ENCODE measurements at places on chromosomes 13 and 19.

DNA sequence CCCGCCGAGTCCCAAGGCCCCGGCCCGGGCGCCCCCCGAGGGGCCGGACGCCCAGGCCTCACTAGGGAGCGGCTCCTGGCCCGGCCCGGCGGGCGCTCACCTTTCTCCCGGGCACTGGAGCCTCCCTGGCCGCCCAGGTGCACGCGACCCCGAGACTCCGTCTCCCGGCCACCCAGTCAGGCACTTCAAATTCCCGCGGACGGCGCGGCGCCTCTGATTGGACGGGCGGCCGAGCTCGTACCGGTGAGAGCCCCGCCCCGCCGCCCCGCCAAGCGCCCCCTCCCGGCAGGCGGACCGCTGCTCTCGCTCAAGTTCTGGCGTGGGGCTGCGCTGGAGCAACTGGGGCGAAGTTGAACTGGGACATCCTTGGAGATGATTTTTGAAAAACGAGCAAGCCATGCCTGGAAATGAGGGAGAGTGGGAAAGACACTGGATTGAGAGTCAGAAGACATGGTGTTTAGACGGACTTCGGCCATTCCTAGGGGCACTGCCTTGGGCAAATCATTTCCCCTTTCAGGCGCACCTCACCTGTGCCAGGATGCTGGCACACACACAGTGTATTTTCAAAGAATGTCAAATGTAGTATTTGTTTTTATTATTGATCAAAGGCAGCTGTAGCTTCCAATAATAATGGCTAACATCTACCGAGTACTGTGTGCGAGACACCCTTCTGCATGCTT lies 485.3 kb downstream of the UQCRFS1 start:
- no peak for DNase-seq

DNA sequence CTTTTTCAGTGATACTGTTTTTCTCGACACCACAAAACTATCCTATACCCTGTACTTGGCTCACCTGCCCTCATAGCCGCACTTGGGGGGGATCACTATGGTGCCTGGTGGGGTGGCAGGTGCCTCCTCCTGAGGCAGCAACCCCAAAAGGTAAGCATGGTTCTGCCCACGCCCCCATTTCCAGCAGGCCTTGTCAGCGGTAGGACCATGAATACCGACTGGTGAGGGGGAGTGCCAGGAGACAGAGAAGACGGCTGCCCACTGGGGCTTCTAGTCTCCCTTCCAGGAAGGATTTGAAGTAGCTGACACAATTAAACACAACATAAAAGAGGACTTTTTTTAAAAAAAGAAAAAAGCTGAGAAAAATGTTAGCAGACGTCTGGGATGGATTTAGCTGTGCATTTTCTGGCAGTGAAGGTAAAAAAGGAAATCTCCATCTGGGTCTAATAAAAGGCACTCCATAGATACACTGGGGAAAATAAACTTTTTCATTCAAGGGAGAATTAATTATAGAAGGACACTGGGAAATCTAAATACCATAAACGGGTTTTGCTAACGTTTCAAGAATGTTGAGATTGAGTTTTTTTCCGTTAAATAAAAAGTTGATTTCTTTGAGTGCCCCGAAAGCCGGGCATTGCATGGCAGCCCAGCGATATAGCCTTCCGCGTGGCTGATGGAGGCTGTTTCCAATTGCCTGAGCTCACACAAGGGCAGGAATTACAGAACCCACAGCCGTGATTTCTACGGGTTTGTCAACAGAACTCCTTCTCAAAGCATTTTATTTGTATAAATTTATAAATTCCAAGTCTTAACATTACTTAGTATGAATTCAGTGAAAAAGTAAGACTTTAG lies 45.1 kb downstream of the ATP11A start:
- no peak for DNase-seq

- no peak for DNase-seq
Measured at GRCh38 chr13:112831196-112831595, 137.8 kb upstream of the MCF2L start.

DNA sequence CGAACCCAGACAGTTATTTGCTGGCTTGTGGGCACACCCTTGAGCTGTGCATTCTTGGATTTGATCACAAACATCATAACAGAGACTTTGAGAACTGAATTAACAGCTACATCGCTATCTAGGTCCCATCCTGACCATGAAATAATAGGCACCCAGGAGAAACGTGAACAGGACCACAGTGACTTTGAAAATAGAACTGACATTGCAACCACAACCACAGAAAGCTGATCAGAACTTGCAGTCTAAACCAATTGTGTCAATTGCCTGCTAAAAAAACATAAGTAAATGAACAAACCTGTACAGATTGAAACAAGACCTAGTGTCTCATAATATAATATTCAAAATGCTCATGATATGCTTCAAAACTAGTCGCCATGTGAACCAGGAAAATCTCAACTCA lies 18.3 kb upstream of the KATNAL1 start:
- no peak for DNase-seq

DNA sequence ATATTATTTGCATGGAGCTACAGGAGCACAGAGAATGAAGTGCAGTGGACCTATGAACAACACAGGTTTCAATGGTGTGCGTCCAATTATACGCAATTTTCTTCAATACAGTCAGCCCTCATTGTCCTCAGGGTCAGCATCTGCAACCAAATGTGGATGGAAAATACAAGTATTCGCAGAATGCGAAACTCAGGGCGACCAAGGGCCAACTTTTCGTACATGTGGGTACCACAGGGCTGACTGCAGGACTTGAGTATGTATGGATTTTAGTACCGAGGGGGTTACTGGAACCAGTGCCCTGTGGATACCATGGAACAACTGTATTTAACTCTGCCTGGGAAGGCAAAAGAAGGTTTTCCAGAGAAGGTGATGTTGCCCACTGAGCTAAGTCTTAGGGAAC lies 10.2 kb downstream of the LCP1 start:
- no peak for DNase-seq

DNA sequence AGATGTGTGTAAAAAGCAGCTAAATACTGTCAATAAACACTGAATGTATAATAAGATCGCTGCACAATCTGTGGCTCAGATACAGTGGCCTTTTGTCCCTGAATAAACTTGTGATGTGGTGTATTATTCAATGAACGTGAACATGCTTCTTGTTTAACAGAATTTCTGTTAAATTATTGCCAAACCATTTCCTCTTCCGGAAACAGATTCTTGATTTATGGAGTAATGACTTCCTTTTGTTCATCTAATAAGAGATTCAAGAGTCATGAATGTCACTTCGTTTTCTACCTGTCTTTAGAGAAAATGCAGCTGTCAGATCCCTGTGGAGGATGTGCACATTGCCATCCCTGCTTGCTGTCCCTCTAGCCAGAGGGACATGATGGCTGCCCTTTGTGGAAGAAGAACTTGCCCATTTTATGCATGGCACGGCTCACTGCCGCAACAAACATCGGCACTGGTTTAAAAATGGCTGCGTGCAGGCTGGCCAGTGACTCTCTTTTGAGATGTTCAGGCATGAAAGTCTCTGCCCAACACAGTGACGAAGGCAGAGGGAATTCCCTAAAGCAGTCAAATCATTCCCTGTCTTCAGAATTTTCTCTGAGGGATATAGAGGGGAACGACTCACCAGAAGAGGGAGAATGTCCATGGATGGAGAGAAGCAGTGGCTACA lies 3.1 kb upstream of the TNFSF13B start:
- DNase-seq: no peak

DNA sequence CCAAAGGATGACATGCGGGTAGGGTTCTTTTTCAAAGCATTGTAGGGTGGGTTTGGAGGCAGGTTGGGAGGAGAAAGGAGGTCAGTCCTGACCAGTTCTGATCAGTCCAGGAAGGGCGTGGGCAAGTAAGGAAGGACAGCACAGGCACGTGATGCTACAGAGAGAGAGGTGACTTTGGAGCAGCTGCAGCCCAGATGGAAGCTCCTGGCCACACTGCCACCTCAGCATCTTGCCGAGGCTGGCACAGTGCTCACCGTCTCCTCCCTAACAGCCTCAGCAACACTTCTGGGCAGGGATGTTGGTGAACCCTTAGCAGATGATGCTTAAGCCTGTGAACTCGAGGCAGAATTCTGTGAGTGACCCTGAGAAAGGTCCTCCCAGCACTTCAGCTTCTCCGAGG lies 155.1 kb downstream of the DCLK1 start:
- no peak for DNase-seq

DNA sequence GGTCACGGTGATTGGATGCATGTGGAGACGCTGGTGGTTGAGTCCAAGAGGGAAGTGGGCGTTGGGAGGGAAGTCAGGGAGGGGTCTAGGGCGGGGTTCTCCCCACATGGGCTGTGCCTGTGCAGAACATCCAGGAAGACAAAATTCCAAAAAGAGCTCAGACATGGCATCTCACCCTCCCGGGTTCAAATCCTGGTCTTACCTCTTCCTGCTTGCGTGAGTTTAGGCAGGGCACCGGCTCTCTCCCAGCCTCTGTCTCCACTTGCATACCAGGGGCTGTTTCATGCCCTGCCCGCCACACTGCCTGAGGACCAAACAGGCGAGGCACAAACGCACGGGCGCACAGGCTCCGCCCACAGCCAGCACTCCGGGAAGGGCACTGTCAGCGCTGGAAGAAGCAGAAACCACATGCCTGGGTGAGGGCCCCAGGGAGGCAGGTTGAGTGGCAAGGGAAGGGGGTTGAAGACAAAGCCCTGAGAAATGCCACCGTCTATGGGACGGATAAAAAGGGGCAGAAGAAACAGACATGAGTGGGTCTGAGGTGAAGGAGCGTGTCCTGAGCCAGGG lies 123.6 kb upstream of the SOX1 start:
- no peak for DNase-seq

DNA sequence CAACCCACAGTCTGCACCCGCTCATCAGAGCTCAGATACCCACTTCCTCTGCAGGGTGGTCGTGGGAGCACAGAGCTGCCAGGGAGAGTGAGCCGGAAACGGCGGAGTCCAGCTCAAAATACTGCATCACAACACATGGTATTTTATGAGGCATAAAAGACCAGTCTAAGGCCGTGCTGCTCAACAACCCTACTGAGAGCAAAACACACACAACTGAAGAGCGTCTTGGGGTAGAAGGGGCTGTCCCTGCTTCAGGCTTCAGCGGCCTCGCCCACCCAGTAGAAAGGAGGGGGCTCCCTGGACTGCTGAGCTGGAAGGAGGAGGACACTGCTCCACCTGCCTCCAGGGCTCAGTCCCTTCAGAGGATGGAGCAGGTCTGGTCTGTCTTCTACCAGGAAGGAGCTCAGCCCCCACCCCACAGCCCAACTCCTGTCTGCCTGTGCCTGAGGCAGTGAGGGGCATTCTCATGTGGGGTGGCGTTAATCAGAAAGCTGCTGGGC lies 36.9 kb downstream of the NAXD start:
- DNase-seq: no peak

DNA sequence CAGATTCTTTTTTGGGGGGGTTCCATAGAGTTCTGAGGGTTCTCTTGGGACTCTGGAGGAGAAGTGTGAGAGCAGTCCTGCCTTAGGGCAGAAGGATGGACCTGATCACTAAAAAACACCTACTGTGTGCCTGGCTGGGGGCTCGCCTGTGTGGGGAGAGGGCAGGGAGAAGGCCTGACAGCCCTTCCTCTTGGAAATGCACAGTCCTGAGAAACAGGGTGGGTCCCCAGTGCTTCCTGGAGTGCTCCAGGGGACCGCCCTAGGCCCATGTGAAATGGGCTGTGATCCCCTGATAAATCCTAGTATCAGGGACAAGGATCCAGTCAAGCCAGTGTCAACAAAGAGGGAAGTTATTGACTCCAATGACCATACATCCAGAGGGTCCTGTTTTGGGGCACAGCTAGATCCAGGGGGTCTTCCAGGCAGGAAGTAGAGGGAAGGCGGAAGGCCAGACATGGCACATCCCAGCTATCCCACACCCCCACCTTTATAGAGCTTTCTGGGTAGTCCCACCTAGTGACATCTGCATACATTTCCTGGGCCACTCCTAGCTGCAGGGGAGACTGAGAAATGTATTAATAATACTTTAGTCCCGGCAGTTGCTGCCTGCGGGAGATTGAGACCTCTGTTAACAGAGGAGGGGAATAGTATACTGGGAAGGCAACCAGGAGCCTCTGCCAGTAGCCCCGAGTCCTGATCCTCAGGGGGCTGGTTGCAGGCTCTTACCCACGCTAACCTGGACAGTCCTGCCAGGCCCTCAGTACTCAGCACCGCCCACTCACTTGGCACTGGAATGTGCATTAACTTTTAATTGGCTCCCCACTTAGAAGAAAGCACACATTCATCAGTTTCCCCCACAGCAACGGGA lies 13.7 kb downstream of the BCKDHA start:
- no peak for DNase-seq

GRCh38 chr19:11251650-11252314 lies 10.5 kb downstream of the DOCK6 start:
- DNase-seq: no peak

- DNase-seq: no peak
Measured at GRCh38 chr19:4379383-4380253, 20.7 kb downstream of the SH3GL1 start.

DNA sequence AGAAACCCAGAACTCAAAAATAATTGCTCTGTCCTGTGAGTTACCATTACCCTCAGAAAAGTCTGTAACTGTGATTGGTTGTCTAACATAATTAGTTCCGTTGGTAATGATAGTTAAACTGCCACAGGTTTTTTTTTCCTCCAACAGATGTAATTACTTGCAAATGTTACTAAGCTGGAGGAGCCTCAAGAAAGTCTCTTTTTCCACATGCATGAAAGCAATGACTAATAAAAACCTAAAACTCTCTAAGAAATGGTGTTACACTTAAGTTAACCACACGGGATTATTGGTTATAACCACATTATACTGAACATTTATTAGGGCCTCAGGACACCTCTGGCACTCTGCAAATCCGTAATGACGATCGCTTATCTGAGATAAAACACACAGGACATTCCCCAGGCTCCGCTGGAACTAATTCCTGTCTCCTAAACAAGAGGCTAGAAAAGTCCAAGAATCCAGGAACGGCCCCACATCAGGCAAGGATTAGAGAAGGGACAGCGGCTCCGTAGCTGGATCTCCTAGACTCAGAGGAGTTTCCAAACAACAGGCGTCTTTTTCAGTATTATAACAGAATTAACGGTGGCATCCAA lies 753 bp downstream of the ZNF235 start:
- peak; percentile 12 for DNase-seq

- no peak for DNase-seq
Measured at GRCh38 chr19:18593367-18594095, 4.9 kb downstream of the REX1BD start.

DNA sequence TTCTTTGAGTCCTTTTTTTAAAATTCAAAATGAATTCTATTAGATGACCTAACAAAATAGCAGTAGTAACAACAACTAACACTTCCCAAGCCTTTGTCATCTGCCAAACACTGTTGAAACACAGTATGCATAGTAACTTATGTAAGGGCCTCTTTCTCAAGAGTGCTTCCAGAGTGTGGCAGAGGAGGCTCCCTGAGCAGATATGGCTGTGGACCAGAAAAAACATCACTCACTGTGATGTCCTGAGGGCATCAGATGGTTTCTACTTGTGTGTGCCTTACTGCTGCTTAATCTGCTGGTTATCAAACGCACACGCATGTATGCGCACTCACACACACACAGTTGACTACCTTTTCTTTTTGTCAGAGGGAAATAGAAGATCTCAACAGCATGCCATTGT lies 110.8 kb downstream of the DLEU7 start:
- no peak for DNase-seq

GRCh38 chr13:36051082-36051481 lies 80.1 kb downstream of the DCLK1 start:
- no peak for DNase-seq

Measured in nephron progenitor cell (in vitro differentiated cells).